ENCODE measurements at places on chromosomes 1 and 21.

- DNase-seq: peak; percentile 77
Observed at GRCh38 chr1:113140588-113141446, 67.8 kb downstream of the LRIG2 start.

DNA sequence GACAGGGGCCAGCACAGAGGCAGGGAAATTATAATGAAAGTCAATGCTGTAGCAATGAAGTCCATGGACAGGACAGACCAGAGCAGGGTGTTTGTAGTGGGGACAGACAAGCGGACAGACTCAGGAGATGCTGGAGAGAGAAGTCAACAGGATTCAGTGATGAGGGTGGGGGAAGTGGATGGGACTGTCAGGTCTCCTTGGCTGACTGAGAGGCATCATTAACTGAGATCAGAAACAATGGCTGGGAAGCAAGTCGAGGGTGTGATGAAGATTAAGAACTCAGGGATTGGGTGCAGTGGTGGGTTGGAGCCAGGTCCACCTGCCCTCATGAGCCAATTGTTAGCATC, 25.5 kb downstream of the CD58 start:
- no peak for DNase-seq

DNA sequence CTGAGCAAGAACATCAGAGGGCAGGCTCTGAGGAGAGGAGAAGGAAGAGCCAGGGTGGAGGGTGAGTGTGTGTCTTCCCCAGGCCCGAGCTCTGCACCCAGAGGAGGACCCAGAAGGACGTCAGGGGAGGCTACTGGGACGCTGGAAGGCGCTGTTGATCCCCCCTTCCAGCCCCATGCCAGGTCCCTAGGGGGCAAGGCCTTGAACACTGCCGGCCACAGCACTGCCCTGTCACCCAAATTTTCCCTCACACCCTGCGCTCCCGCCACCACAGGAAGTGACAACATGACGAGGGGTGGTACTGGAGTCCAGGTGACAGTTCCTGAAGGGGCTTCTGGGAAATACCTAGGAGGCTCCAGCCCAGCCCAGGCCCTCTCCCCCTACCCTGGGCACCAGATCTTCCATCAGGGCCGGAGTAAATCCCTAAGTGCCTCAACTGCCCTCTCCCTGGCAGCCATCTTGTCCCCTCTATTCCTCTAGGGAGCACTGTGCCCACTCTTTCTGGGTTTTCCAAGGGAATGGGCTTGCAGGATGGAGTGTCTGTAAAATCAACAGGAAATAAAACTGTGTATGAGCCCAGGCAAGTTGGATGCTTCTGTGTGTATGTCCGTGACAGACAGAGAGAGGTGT, 17.1 kb downstream of the BCAN start:
- DNase-seq: no peak

DNA sequence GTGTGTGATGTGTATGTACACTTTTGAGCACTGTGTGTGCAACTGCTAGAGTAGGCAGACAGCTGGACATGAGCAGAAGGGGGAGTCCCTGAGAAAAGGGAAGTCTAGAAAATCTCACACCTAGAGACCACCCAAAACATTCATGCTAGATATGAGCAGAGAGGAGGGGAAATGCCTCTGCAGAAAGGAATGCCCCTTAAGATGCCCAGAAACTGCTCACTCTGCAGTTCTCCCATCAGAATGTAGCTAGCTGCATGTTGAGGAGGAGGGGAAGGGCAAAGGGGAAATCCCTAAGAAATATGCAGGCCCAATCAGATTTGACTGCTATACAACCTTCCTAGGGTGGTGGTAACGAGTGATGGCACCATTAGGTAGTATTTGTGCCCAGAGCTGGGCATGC, 31.8 kb upstream of the MAGOH start:
- DNase-seq: no peak

GRCh38 chr1:218679988-218680748, 335.0 kb downstream of the TGFB2 start:
- DNase-seq: no peak

DNA sequence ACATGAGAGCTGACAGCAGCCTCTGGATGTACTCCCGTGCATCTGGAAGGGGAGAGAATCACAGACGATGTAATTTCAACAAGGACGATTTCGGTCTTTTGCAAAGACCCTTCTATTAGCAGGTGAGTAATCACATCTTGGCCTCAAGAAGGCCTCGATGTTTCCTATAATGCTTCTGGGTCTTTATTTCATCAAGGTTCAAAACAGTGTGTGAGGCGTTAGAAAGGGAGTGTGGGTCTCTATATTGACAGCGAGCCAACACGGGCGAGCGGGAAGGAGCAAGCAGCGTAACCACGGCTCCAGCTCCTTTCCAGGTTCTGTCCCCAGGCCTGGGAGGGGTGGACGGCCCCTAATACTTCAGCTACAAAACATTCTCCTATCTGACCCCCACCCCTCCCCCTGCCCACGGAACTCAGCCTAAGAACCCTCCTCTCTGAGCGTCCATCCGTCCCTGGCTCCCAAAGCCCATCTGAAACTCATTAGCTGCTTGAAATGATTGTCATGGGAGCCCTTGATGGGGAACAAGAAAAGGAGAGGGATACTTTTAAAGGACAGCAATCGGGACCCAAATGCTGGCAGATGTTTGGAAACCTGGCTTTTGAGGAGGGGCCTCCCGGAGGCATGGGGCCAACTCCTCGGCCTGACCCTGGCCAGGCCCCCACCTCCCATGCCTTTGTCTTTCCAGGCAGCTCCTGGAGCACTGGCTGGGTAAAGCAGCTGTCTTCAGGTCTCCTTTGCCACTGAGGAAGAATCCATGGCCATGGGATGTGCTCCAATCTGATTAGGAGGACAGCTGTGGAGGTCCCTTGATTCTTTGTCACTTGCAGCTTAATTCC, 250.8 kb downstream of the FOXD2 start:
- DNase-seq: no peak

DNA sequence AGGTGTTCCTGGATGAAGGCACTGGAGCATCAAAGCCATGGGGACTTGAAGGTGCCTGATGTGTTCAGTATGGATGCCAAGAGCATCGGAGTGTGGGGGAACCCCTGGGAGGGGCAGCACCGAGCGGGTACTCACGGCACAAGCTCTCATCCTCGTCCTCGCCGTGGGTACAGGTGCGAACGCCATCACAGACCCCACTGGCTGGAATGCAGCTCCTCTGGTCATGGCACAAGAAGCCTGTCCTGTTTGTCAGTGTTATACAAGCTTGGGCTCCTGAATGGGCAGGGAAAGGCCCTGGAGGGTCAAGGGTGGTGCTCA, 6.0 kb downstream of the LDLRAD1 start:
- DNase-seq: no peak

DNA sequence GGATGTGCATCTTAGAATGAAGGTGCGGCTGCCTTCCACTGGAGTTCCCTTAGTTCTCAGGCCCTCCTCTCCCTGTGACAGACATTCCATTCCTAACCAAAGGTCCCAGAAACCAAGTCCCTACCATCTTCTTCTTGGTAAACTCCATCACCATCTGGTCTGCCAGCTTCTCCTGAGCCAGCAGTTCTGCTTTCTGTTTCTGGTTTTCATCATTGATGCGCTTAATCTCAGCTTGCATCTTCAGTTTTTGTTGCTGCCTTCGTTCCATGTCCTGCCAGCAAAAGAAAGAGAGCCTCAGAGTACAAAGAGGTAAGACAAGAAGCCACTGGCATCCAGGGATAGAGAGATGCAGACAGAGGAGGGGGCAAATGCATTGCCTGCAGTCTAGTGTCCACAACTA, 18.0 kb upstream of the VSIG8 start:
- no peak for DNase-seq

GRCh38 chr1:226695335-226695900, 43.7 kb downstream of the ITPKB start:
- no peak for DNase-seq

Measured in AG08395 (cell line).